ENCODE measurements at places on chromosomes 16 and 17.
A peak's percentile ranks its signal among the peaks of the same experiment; 100 is the strongest.

- no peak for DNase-seq
Observed at GRCh38 chr17:59637611-59638310, 18.1 kb downstream of the CLTC start.

DNA sequence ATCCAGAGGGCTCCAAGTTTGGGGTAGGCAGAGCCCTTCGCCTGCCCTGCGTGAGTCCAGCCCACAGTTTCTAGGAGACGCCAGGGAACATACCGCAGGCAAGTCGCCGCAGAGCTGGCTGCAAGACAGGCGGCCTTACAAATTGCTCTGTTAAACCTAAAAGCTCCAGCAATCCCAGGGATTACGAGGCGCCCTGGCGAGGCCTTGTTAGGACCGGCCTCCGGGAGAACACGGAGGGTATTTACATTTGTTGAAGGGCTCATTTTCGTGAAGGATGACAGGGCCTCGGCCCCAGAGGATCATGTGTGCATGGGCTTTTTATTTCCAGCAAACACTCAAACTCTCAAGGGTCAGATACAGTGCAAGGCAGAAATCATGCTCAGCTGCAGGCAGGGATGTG is 77.6 kb upstream of the FOXF1 start:
- no peak for DNase-seq

GRCh38 chr17:49708515-49709183 is 885 bp upstream of the SLC35B1 start:
- no peak for DNase-seq

GRCh38 chr16:53865494-53865863 is 161.5 kb downstream of the FTO start:
- DNase-seq, result no peak

- DNase-seq, result peak; percentile 30
Observed at GRCh38 chr17:19306160-19307111, 56.1 kb downstream of the B9D1 start.

All from NCI-H524 (cell line).